OCI-LY7 (cell line): ENCODE measurements at places on chromosomes 1 and 21. TPM values are rescaled to one million over a fixed set of nuclear protein-coding genes. Genes with fewer than 3 reads are reported as not detected.

DNA sequence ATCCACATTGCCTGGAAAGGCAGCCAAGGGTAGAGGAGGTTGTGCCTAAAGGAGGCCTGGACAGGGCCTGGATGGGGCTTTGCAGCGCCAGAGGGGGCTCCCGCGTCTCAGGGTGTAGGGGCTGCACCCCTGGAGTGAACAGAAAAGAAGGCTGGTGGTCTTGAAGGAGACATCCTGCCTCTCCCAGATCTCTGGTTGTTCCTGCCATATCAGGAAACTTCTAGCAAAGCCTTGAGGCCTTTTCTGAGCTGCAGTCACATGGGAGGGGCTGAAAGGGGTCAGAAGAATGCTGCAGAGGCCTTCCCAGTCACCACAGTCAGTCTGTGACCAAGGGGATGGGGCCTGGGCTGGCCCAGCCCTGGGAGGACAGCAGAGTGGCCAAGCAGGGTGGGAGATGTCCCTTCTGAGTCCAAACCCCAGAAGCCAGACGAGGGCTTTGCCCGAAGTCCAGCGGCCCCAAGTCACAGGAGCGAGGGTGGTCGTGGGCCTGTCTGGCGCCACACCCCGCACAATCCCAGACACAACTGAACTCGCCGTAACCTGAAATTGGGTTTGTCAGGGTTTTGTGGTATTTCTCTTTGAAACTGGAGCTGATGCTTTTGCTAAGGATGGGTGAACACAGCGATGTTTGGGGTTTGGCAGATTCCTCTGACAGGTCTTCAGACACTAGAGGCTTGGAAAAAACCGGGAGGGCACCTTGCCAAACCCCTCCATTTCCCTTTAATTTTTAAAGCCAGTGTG is 29.6 kb downstream of the SIM2 start:
- DNase-seq, result no peak

VTCN1 gene
- total RNA-seq, result not detected in 2 replicates

GRCh38 chr1:19325368-19325957 is 13.3 kb downstream of the SLC66A1 start:
- DNase-seq, result no peak

- no peak for DNase-seq
Observed at GRCh38 chr1:93681989-93682412, 364 bp upstream of the BCAR3 start.

GRCh38 chr1:90534116-90534515 is 183.0 kb downstream of the BARHL2 start:
- no peak for DNase-seq

DNA sequence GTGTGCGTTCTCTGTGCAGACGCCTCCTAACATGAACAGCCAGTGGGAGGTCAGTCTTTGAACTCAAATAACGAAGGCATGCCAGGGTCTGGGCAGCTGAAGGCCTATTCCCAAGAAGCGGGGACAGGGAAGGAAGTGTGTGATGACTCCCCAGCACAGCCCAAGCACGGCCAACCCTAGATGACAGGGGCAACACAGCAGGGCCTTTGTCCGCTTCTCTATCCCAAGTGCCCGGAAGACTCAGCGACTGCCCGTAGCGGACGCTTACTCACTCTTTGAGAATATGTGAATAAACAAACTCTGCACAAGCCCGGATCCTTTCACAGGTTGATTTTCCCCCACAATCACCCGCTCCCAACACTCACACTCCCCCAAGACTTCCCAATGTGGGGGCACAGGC is 11.2 kb downstream of the C1orf198 start:
- no peak for DNase-seq
